ENCODE measurements at places on chromosomes 3 and 15.

DNA sequence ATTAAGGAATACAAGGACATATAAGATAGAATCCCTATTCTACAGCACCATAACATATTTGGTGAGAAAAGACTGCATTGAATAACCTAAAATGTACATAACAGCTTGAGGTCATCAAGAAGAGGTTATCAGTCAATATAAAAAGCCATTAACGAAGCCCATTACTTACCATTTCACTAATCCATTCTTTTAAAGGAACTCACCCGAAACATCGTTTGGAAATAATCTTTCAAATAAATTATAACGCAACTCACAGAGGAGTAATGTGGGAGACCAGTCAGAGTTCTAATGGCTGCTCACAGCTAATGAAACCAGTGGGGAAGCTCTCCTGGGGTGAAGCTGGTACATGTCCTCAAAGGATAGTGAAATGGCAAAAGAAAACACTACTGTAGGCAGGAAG, 188.4 kb downstream of the TBC1D5 start:
- no peak for DNase-seq

- DNase-seq = no peak
These were observed 26.4 kb downstream of the STOML1 start for GRCh38 chr15:73965758-73966113.

GRCh38 chr3:4685673-4686345, 192.7 kb downstream of the ITPR1 start:
- DNase-seq = no peak

DNA sequence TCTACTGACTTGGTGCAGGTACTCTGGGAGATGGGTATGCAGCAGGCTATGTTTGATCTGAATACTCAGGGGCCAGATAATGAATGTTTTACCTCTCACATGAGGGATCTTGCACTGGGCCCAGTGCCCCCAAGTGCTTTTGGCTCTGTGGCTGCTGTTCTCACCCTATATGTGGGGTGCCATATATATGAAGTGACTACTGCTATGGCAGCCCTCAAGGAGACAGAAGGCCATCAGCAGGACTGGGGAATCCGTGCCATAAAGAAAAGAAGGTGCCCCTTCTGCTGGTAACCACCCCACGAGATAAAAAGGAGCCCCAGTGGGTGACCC, 302.1 kb downstream of the ZPLD1 start:
- no peak for DNase-seq

GRCh38 chr3:13462125-13462629, 17.9 kb upstream of the HDAC11 start:
- no peak for DNase-seq

DNA sequence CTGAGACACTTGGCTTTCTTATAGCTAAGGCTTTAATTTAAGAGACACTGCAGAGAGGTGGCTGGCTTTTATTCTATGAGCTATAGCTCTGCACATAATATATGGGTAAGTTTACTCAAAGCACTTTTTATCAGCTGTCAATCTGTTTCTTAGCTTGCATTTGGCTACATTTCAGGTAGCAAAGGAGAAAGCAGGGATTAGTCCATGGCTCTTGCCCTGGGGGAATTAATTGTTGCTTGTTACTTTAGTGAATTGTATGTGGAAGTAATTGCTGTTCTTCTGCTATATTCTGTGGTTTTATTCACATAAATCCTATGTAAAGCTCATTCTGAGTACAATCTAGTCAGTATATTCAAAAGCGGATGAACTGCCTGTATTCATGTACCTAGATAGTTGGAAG, 14.4 kb upstream of the CCDC39 start:
- no peak for DNase-seq

GRCh38 chr3:76307556-76307955, 522.2 kb upstream of the ZNF717 start:
- no peak for DNase-seq

GRCh38 chr3:73398084-73398483, 226.7 kb downstream of the PDZRN3 start:
- DNase-seq = no peak

DNA sequence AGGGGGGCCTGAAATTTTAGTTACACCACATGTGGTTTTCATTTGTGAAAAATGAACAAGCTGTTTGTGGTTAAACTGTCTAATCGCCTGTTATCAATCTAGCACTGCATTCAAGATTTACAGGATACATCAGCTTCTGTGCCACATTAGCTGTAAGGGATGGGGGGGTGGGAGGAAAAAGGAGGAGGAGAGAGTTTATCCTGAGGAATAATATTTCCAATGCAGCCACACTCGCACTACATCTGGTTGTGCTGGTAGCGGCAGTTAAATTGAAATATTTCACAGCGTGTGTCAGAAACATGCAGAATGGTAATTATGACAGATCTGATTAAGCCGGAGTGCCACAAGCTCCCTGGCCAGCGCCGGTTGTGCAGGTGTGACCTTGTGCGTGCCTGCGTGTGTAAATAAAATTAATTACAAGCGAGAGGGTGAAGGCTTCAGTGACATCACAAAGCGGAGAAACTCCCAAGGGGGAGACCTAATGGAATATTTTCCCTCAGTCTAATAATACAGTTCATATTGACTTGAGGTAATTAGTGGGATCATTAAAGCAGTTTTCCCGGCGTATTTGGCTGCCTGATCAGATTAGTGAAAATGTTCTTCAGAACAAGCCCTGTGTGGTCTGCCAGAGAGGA, 55.5 kb downstream of the SATB1 start:
- peak; percentile 60 for DNase-seq

DNA sequence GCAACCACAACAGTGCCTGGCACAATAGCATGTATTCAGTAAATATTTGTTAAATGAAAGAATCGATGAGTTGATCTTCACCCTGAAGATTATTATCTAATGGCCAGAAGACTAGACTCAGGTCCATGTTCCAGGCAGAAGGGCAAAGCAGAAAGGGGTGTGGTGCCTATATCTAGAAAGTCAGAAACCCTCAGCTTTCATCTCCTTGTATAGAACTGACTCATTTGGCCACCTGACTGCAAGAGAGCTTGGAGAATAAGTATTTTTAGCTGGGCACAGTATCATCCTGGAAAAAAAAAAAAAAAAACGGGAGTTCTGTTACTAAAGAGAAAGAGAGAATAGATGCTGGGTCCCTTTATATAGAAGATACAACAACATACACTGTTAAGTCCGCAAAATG, 69.7 kb upstream of the SPRED1 start:
- no peak for DNase-seq

DNA sequence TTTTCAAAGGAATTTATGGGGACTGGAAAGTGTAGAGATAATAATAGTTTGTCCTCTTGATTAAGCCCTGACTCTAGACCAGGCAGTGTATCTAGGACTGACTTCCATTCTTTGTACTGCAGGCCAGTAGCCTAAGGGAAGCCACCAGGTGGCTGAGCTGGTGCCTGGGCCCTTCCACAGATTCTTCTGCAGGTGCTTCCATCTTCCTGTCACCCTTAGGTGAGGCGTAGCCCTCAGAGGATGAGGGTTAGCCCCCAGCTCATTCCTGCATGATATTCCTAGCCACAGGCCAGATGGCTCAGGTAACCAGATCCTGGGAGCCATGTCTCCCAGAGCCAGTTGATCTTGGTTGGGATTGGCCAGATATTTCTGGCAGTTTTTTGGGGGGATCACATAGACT, 169.0 kb upstream of the IL12A start:
- no peak for DNase-seq

DNA sequence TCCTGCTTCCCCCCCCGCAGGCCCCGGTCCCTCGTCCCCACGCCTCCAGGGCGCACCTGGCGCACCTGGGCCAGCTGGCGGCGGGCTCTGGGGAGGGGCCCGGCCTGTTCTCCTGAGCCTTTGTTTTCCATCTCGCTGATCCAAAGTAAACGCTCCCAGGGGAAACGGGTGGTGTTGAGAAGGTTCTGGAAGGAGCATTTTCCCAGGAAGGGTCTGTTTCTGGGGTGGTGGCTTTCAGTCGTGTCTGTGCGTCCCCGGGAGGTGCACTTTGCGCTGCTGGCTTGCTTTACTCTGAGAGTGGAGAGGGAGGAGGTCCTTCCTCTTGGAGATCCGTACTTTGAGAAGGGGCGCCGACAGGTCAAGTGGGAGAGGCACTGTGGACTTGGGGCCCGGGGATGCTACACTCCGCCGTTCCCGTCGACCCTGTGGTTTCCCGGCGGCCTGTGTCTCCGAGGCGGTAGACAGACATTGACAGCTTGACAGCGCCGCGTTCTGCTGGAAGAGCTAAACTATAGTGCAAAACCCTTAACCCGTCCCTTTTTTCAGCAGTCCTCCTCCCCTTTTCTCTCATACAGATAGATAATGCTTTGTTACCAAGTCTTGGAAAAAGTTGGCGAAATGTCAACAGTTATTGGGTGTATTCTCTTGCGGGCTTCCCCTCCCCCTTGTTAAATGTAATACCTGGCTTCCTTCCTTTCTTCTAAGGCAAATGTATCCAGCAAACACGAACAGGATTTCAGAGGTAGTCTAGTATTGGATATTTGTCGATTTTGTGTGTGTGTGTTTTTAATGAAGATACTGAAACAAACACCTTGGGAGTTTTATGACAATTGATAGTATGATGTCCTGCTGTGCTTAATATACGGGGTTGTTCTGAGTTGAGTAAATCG, 6.5 kb downstream of the TPM1 start:
- DNase-seq = no peak

DNA sequence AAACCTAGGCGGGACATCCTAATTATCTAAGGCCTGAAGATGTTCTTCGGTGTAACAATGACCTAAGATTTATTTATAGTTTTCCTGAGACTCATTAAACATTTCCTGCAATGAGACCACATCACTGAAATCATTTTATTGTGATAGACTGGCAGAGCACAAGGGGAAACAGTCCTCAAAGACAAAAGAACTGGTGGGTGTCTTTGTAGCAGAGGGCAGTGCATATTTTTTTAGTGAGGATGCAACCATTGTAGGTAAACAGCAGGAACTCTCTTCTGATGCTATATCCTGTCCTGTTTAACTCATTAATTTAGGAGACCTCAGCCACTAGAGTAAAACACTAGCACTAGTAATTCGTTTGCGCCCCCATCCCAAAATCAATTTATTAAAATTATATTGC, 100.0 kb downstream of the MAGI1 start:
- no peak for DNase-seq

GRCh38 chr3:73379465-73379864, 245.3 kb downstream of the PDZRN3 start:
- DNase-seq = no peak

DNA sequence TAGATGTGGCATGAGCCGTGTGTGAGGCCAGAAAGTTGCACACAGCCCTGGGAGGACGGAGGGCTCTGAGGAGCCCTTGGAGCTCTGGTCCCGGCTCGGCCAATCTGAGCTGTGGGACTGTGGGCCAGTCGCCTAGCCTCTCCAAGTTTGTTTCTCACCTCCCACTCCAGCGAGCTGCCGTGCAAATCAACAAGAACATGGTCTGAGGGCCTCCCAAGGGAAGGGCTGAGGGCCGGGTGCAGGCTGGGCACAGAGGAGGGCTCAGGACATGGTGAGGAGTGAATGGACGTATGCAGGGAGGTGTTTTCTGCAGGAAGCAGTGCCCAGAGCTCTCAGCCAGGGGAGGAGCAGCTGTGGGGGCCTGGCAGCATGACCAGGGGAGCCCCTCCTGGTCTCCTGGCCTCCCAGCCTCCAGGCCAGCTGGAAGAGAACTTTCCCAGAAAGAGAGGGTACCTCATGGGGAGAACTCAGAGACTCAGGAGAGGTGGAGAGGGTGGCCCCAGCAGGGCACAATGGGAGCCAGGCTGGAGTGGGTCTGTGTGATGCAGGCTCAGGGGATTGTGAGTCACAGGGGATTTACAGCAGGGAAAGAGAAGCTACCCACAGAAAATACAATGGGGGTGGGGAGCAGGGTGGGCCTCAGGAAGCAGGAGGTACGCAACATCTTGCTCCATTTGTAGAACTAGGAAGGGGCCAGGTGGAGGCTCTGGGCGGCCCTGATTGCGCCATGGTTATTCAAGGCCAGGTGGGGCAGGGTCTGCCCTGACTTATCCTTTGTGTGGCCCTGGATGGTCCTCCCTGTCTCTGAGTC, 24.8 kb downstream of the PSTPIP1 start:
- no peak for DNase-seq

DNA sequence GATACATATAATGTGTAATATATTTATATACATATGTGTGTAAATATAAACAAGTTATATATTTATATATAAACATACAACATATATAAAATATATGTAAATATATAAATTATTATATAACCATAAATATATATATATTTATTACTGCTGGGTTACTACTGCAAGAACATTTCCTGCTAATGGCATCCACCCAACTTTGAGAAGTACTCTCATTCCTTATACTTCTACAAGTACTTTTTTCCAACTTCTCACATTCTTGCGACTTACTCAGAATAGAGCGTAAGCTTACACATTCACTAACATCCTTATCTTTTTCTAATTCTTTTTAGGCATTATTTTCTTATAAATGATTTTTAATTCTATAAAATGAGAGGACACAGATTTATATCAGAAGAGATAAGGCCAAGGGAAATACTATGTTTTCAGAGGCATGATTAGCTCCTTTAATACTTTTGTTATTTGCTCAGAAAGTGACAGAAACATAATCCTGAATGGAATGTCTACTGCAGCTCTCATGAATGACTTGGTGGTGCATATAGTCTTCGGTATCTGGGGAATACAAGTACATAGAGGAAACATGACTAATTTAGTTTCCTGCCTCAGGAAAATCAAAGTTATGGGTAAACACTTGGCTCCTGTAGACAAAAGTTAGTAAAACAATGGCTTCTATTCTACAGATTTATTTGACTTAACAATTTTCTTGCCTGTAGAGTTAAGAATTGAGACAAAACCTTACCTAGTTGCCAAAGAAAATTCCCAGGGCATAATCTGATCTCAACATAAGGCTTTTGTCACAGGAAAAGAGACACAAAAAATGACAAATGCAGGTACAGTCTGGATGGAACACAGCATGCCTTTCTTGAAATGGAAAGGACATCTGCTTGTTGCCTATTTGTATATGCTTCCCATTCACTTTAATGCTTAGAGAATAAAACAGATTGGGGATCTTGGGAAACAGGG, 453.9 kb downstream of the SQOR start:
- no peak for DNase-seq

- DNase-seq = peak; percentile 31
These were observed at the start of gene CNBP for GRCh38 chr3:129183569-129184395. TSS of gene CNBP (minus strand) at chr3:129183896. CDS start at chr3:129171757, 12,139 bp downstream.

DNA sequence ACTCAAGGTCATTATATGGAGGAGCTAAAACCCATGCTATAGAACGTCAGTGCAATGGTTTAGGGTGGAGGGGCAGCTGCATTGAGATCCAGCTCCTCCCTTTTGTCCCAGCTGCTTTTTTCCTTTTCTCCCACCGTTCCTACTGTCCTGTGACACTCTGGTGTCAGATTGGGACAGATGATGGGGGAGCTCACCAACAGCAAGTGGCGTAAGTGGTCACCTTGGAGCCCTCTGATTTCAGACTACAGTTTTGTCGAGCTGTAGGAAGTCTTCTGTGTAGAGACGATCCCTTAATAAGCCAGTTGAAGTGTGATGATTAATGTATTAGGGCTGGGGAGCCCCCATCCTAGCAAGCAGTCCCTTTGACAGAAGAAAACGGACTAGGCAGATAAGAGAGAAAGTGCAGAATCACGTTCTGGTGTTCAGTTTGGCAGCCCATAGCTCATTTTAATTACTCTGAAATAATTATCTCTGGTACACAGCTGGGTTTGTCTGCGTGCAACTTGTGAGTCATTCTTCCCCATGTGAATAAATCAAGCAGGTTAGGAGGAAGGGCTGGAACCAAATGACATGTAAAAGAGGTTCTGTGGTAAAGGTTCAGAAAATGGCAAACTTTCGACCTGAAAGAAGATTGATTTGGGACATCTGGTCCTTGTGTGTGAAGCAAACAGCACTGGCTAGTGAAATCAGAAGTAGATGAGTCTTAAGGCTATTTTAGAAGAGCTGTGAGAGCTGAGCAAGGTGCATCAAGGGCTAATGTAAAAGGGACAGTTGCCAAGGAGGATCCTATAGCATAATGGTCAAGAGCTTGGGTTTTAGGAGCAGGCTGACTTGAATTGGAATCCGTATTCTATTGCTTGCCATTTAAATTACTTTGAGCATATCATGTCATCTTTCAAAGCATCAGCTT, 241.4 kb downstream of the EDEM1 start:
- no peak for DNase-seq
